ENCODE measurements at places on chromosomes 7 and 10. TPM values are rescaled to one million over a fixed set of nuclear protein-coding genes. Genes with fewer than 3 reads are reported as not detected.

DNA sequence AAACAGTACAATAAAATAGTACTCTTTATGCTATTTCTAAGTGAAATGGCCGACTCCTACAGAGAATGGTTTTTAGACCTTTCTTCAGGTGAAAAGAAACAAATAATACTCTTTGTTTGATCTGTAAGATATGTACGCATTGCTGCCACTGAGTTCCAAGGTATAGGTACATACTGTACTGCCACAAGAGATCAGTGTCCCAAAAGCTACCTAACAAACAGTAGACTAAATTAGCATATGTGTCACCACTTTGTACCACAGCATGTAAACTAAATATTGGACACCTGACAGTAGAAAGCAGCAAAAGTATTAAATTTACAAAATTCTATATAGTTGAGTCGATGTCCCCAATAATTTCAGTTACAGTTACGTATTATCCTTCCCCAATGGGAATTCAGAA lies 14.4 kb downstream of the MTPN start:
- no peak for DNase-seq

DNA sequence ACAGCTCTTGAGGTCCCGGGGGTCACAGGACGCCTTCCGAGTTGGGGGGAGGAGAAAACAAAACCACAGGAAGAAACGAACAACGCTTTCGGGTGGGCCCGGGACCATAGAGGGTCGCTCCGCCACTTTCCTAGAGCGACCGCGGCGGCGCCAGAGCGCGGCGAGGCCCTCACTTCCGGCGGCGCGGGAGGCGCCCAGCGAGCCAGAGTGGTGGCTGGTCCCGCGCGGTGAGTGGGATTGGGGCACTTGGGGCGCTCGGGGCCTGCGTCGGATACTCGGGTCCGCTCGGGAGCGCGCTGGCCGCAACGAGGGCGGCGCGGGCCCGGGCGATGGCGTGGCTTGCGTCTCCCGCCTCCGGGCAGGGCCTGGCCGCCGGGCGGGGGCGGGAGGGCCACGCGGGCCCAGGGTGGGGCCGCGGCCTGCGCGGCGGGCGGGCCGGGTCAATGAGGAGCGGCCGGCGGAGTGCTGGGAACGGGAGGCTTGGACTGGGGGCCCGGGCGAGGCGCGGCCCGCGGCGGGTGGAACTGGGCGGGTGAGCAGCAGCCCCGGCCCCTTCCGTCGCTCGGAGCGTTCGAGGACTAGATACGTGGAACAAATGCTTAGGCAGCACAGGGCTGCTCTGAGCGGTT lies at the start of gene ZNF22:
TSS of gene ZNF22 (plus strand) at position 172 of the 629 bp plus-strand sequence. CDS start 2,446 bp downstream, outside the sequence.
- DNase-seq = peak; percentile 77

- DNase-seq = no peak
Measured at GRCh38 chr7:45524445-45524844, 49.7 kb upstream of the ADCY1 start.

- DNase-seq = no peak
Measured at GRCh38 chr10:109924967-109925620, 1.8 kb upstream of the XPNPEP1 start.

- DNase-seq = no peak
Measured at GRCh38 chr10:52551046-52551445, 221.5 kb downstream of the MBL2 start.

DNA sequence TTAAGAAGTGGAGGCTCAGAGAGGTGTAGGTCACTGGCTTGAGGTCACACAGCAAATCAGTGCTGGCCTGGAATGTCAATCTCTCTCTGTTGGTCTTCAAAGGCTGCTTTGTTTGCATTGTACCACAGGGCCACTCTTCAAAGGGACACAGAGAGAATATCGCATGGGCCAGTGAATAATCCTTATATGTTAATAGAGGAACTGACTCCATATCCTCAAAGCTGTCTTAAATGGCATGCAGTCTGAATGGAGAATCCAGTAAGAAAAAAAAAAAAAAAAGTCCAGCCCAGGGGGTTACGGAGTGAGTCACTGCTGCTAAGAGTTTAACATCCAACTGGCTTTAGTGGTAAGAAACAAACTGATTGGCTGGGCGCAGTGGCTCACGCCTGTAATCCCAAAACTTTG lies 54.1 kb downstream of the NRAP start:
- DNase-seq = no peak

DNA sequence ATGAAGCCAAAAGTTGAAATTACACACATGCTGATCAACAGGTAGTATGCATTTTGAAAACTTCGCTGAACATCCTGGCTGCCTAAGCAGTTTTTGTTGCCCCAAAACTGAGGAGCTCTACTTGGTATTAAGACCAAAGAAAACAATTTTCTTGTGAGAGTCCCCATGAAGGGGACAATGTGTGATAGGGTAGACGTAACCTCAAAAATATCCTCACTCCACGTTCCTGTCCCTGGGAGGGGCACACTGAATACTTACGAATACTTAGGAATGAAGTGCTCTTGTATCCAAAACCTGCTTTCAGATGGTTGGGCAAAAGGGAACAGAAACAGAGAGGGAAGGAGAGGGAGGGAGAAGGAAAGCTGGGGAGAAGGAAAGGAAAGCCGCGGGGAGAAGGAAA lies 24.7 kb downstream of the CCDC6 start:
- DNase-seq = no peak

- DNase-seq = no peak
Measured at GRCh38 chr7:141074997-141075396, 1.1 kb downstream of the TMEM178B start.

GRCh38 chr10:131872827-131873375 lies 27.9 kb upstream of the PPP2R2D start:
- no peak for DNase-seq

DNA sequence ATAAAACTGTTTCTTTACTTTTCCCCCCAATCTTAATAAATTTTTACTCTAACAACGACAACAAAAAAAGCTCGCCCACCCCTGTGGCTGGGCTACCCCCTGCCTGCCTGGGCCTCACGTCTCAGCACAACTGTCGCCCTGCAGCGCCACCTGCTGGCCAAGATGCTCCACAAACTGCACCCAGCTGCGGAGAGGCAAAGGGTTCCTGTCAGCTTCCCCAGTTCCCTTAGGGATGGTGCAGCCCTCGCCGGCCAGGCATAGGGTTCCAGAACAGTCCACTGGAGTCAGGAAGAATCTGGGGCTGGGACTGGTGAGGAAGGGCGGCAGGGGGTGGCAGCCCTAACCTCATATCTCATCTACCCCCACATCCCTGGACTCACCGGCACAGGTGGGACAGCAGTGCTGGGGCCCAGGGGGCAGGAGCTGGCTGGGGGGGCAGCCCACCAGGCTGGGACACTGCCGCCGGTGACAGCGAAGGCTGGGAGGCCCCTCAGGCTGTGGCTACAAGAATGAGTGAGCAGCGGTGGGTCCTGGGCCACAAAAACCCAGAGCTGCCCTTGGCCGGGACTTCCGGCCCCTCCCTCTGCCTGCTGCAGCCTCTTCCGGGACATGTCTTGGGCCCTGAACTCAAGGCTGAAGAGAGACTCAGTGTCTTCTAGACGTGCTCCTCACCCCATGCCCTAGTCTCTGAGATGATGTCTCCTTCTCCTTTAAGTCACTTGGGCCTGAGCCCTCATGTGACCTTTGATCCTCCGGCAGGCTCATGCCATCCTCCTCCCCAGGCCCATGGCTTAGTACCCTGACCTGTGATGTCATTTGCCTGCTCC lies 21.2 kb downstream of the ATP6V1F start:
- peak; percentile 86 for DNase-seq

GRCh38 chr10:34184939-34185386 lies 630.1 kb downstream of the PARD3 start:
- DNase-seq = no peak

GRCh38 chr10:62384447-62385081 lies 10.4 kb downstream of the ZNF365 start:
- DNase-seq = no peak

DNA sequence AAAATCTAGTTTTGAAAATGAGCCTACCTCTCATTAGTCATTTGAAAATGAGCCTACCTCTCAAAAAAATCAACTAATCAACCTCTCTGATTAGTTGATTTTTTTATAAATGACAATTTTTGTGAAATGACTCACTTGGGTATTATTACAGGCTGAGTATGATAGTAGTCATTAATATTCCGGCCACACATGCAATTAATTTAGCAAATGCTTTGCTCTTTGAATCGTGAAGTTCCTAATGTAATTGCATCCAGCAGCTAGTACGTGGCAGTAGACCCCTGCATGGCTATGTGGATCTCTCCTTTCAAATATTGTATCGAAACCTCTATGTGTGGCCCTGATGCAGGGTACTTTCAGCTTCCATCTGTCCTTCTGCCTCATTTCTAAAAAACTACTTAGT lies 245.9 kb upstream of the PHYHIPL start:
- DNase-seq = no peak

- no peak for DNase-seq
Measured at GRCh38 chr10:17734432-17735080, 17.4 kb upstream of the TMEM236 start.

DNA sequence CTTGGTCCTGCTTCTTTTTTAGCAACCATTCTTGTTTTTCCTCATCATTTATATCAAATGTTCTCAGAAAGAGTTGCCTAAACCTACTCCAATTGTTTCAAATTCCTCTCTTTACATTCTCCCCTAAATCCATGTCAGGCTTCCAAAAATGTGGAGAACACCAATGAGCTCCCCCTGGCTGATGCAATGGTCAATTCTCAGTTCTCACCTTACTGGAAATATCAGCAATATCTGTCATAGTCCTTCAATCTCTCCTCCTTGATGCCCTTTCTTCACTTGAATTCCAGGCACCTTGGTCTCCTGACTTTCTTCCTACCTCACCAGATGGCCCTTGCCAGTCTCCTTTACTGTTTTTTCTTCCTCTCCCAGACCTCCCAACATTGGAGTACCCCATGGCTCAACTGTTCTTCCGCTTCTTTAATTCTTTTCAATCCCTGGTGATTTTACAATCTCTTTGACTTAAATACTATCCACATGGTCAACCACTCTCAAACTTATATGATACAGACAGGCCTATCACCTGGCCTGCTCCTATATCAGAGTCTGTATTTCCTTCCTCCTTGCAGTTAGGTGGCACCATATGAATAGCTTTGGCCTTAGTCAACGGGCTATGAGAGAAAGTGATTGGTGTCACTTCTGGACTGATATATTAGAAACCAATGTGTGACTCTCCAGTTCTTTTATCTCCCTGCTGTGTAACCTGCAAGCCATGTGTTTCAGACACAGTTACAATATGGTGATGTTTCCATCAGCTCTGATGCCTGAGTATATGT lies 47.4 kb upstream of the CAV2 start:
- no peak for DNase-seq

GRCh38 chr7:43531700-43532099 lies 51.2 kb upstream of the STK17A start:
- DNase-seq = no peak

GRCh38 chr10:89371079-89371478 lies 6.8 kb upstream of the IFIT1B start:
- DNase-seq = no peak

DNA sequence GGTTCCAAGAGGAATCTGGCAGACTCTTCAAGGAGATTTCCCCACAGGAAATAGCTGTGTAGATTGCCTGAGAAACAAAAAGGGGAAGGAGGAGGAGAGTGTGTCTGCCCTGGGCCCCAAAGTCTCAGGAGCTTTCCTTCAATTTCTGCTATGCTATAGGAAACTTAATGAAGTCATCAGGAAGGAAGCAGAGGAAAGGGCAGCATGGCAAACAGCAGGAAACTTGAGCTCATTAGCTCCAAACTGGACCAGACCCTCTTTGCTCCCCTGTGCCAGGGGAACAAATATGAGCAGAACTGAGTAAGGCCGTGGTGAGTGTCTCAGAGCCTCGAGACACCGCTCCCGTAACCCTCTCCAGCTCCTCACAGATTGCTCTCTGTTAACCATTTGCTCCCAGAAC lies 4.8 kb upstream of the KCNIP2 start:
- no peak for DNase-seq

DNA sequence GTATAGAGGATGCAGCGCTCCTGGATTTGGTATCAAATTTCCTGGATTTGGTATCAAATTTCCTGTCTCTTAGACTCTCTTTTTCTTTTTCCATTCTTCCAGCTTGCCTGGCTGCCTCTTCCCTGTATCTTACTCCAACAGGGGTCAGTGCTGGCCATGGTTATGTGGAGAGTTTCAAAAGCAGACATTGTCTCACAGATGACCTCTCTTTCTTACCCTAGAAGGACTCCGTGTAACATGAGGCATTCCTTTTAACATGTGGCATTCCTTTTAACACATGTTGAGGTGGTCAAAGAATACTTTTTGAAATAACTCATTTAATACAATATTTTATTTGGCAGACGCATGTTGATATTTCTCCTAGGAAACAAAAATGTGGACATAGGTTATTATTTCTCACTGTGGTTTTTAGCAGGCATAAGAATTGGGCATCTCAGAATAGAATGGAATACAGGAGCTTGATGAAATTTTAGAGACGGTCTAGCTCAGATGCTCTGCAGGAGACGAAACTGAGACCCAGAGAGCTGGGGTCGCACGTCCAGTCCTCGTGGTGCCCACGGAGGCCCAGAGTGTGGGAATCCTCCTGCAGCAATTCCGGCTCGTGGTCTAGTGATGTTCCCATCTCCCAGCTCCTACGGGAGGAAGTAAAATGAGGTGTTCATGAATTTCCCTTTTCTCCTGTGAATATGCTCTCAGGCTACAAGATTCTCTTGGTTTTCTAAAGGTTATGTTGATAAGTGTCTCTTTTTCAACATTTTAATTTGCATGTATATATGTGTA lies 59.6 kb upstream of the PITRM1 start:
- no peak for DNase-seq

GRCh38 chr7:1015196-1016121 lies 28.9 kb upstream of the GPR146 start:
- no peak for DNase-seq

Gene ZNF282
- total RNA-seq = 40.0 TPM

Gene TDRD1
- 0.18 TPM for total RNA-seq

Gene GBX1
- total RNA-seq = 13.8 TPM

Gene TRIM56
- total RNA-seq = 5.3 TPM

Gene GSTO2
- 5.9 TPM for total RNA-seq

Gene WNT16
- not detected for total RNA-seq

Gene STEAP1B
- total RNA-seq = 5.6 TPM

Gene ADCY1
- 50.7 TPM for total RNA-seq

Gene SPDYE5
- total RNA-seq = not detected

Gene PHYHIPL
- total RNA-seq = 0.69 TPM

Gene CNPY4
- 28.3 TPM for total RNA-seq
